Motor neuron (in vitro differentiated cells): ENCODE measurements at places on chromosomes 1 and 21.

GRCh38 chr1:46535063-46535462 is 16.4 kb downstream of the KNCN start:
- no peak for ATAC-seq

DNA sequence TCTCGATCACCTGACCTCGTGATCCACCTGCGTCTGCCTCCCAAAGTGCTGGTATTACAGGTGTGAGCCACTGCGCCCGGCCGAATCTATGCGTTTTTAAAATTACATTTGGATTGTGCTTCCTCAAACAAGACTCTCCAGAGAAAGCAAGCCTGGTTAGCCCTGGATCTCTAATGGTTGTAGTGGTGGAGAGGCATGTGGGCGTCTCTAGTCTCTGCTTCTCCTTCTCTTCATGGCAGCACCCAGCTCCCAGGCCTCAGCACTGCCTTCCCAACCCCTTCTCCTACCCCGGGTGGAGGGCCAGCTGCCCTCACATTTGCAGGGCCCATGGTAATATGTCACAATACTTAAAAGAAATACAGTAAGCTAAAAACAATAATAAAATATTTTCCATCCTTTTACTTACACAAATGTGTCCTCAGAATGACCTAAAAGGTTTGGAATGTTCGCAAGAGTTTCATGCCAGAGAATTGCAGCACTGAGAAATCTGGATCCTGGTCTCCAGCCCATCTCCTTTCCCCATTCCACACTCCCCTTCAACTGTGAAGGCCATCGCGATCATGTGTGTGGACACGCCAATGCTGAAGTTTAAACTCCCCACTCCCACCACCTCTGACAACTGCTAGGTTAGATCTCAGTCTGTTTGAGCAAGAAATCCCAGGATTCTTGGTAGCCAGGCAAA is 7.0 kb downstream of the OR14I1 start:
- no peak for ATAC-seq

- no peak for ATAC-seq
Observed at GRCh38 chr1:25991937-25992688, 5.8 kb downstream of the PAFAH2 start.

- no peak for ATAC-seq
Observed at GRCh38 chr1:225999912-226000337, 782 bp upstream of the SDE2 start.

GRCh38 chr1:20470194-20470593 is 15.8 kb downstream of the CAMK2N1 start:
- ATAC-seq: no peak

DNA sequence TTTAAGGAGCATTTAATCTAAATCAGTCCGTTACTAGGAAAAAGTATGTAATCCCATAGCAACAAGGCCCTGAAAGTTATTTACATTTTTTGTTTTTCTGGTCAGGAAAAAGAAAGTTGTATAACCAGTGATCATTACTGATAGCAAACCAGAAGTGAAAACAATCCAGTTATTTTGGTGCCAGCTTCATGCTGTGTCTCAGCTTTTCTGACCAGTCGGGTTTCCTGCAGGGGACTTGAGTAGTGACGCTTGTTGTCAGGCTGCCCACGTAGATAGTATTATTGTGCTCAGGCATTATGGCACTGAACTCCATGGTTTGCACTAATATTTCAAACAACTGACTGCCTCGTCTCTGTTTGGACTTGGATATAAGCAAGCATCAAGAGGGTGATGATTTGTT is 55.2 kb downstream of the SASS6 start:
- no peak for ATAC-seq

DNA sequence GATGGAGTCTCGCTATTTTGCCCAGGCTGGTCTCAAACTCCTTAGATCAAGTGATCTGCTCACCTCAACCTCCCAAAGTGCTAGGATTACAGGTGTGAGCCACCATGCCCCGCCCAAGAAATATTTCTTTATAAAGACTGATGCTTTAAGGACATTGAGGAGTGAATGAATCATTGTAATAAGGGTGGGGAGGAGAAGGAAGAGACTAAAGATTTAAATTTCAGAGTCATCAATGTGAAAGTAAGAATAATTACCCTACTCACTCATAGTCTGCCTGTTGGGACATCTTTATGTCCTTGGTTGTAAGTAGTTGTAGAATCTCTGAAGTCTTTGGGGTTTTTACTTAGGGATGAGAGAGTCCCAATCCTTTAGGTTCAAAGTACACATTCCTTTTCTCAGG is 7.3 kb downstream of the KDM1A start:
- peak; percentile 89 for ATAC-seq

GRCh38 chr1:33349081-33349759 is 28.3 kb upstream of the A3GALT2 start:
- peak; percentile 73 for ATAC-seq

GRCh38 chr1:51329443-51330325 is 678 bp downstream of the TTC39A start:
- peak; percentile 4 for ATAC-seq

DNA sequence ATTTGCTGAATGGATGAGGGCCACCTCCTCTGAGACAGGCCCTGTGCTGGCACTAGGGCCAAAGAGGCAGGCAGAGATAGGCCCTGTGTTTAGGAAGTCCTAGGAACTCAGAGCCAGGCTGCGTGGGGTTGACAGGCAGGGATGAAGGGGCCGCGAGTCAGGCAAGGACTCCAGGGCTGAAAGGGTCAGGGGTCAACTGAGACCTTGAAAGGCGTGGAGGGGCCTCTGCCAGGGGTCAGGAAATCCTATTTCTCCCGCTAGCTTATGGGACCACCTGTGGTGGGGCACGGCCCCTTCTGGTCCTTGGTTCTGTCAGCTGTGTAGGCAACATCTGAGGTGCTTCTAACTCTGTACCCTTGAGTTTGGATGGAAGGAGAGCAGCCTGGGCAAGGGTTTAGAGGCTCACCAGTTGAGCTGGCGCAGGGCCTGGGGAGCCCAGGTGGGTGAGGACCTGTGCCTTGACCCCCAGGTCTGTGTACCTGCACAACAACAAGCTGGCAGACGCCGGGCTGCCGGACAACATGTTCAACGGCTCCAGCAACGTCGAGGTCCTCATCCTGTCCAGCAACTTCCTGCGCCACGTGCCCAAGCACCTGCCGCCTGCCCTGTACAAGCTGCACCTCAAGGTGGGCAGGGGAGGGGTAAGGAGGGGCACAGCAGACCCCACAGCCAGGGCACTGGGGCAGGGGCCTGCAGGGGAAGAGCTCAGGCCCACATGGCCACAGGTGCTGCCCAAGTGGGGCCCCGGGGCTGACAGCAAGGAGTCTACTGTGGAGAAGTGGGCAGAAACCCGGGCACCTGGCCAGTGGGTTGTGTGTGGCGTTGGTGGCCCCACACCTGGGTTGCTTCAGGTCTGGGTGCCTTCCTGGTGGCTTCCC is 14.9 kb downstream of the PODN start:
- ATAC-seq: no peak

- no peak for ATAC-seq
Observed at GRCh38 chr21:39513735-39514134, 62.0 kb downstream of the SH3BGR start.

GRCh38 chr1:153607381-153607780 is 5.6 kb downstream of the S100A16 start:
- ATAC-seq: no peak

GRCh38 chr1:177517546-177517945 is 346.8 kb downstream of the BRINP2 start:
- ATAC-seq: no peak

GRCh38 chr21:44890338-44890931 is 16.9 kb upstream of the PTTG1IP start:
- no peak for ATAC-seq

- ATAC-seq: no peak
Observed at GRCh38 chr1:15236746-15237145, 10.3 kb upstream of the FHAD1 start.

DNA sequence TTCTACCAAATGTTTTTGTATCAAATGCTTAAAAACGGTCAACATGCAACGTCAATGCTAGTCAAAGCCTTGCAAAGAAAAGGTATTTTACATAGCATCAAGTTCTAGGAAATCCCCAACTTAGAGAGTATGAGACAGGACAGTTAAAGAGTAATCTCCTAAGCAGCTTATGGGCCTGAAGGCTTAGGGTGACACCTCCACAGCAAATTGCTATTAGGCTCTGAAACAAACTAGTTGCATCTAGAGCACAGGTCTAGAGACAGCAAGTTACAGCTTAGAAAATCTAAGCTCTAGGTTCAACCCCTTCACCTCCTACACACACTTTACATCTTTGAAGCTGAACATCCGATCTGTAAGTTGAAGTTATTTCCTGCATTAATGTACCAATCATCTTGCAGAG is 13.7 kb downstream of the PABPC4 start:
- no peak for ATAC-seq

DNA sequence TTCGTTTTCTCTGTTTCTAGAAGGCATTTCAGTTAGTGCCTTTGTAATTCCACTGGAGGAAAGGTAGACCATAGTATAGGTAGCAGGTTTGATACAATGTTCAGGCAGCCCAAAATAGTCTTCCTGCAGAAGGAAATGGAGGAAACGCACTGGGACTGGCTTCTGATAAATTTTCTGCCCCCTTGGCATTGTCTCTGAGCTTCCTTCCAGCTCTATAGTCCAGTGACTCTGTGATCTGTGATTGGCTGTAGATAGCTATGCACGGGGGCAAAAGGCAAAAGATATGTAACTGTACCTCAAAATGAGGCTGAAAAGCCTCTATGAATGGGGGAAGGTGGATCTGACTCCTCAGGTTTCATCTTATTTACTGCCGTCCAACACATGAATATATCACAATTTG is 5.8 kb upstream of the MAGOH start:
- no peak for ATAC-seq

GRCh38 chr21:33794596-33794995 is 121.0 kb downstream of the ATP5PO start:
- ATAC-seq: no peak

GRCh38 chr1:66351913-66352312 is 182.0 kb upstream of the SGIP1 start:
- no peak for ATAC-seq

DNA sequence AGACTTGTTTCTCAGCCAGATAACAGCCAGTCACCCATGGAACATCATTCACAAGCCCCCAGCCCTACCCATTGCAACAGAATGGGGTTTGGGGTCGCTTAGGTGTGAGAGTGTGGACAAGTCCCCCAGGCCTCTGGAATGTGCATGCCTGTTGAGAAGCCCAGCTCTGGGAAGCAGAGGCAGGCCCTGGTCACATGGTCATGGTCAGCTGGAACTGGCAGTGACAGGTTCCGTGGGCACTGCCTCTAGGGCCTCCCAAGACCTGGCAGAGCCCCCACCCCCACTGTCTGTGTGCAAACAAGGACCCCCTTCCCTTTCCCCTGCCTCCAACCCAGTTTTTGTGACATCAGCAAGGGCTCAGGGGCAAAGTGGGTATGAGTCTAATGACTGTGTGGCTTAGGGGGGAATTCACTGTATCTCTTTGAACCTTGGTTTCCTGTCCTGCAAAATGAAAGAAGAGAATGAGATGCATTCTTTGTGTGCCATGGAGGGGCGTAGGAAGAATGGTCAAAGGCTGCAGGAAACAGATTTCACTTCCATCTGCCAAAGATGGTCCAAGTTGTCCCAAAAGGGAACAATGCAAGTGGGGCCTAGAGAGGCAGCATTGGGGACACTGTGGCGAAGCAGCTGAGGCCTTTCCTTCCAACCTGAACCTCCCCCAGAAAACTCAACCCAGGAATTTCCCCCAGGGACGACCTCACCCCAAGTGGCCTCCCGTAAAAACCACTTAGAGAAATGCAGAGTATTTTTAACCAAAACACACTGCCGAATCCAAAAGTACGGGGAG is 34.7 kb upstream of the SELENON start:
- peak; percentile 21 for ATAC-seq

- ATAC-seq: no peak
Observed at GRCh38 chr1:76140227-76140626, 65.7 kb downstream of the ST6GALNAC3 start.

DNA sequence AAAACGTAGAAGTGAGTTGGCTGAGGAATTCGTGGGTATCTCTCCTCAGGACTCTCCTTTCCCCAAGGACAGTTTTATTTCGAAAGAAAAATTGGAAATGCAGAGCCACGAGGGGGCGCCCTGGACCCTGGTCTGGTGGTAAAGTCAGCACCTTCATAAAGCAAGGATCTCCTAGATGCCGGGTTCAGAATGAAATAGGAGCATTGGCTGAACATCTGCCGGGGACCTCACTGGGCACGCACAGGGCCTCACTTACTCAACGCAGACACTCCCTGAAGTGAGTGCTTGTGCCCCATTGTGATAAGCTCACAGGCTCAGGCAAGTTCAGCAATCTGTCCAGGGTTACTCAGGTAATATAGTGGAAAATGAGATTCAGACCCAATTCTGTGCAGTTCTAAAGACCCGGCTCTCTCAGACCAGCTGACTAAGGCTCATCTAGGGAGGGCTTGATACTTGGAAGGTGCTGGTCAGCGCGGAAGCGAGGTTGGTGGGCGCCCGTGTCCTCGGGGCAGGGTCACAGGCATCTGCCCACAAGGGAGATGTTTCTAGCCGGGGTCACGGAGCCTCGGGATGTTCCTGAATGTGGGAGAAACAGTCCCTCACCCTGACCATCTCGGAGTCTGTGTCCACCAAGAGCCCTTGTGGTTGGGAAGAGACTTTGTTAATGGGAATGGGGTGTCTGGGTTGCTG is 55.7 kb upstream of the ETV3 start:
- ATAC-seq: peak; percentile 73

DNA sequence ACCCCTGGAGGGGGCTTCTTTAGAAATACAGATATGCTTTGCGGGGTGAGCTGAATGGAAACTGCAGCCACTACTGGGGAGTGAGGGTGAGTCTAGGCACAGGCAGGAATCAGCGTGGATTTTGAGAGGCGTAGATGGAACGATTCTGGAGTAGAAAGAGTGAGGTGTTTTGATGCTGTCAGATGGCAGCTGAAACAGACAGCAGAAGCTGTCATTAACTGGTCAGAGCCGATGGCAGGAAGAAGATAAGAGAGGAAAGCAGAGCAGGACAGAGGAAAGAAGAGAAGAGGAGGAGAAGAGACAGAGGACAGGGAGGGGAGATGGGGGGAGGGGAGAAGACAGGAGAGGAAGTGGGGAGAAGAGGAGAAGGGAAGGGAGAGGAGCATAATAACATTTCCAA is 138.5 kb downstream of the LRIG2 start:
- ATAC-seq: no peak

GRCh38 chr1:3712573-3713535 is 39.4 kb upstream of the CCDC27 start:
- ATAC-seq: no peak

DNA sequence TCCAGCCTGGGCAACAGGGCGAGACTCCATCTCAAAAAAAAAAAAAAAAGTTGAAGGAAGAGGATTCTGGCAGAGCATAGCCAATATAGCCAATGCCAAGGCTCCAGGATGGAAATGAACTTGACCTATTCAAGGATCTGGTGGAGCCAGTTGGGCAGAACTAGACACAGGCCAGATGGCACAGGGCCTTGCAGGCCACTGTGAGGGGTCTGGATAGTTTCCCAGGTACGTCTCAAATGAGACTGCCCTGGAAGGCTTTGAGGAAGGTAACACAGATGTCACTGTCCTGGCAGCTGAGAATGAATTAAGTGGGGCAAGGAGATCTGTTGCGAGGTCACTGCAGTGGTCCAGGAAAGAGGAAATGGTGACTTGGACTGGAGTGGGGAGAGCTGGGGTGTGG is 12.0 kb upstream of the ARHGEF19 start:
- ATAC-seq: no peak
